ENCODE measurements at places on chromosomes 6 and 20. TPM values are rescaled to one million over a fixed set of nuclear protein-coding genes. Genes with fewer than 3 reads are reported as not detected.

DNA sequence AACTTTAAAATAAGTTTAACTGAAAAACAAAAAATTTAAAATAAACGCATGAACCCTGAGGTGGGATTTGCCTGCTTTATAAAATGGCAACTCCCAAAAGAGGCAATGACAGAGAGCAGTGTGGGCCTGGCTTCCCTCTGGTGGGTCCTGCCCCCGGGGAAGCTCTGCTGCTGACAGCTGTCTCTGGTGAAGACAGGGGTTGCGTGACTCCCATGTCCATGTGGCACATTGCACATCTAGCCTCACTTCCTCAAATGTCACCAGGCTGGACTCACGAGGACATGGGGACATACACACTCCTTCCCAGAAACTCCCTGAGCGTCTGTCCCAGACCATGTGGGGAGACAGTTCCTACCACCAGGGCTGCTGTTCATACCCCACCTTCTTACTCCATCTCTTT, 66.2 kb downstream of the ABHD12 start:
- peaks cover 2% of the 10 kb centered on the region for H3K4me1 ChIP-seq
- H3K27me3 ChIP-seq, result no peaks in the 10 kb centered on the region
- H3K4me3 ChIP-seq, result no peak overlapping the region
- H3K36me3 ChIP-seq, result no peaks in the 10 kb centered on the region
- no peak for DNase-seq

DNA sequence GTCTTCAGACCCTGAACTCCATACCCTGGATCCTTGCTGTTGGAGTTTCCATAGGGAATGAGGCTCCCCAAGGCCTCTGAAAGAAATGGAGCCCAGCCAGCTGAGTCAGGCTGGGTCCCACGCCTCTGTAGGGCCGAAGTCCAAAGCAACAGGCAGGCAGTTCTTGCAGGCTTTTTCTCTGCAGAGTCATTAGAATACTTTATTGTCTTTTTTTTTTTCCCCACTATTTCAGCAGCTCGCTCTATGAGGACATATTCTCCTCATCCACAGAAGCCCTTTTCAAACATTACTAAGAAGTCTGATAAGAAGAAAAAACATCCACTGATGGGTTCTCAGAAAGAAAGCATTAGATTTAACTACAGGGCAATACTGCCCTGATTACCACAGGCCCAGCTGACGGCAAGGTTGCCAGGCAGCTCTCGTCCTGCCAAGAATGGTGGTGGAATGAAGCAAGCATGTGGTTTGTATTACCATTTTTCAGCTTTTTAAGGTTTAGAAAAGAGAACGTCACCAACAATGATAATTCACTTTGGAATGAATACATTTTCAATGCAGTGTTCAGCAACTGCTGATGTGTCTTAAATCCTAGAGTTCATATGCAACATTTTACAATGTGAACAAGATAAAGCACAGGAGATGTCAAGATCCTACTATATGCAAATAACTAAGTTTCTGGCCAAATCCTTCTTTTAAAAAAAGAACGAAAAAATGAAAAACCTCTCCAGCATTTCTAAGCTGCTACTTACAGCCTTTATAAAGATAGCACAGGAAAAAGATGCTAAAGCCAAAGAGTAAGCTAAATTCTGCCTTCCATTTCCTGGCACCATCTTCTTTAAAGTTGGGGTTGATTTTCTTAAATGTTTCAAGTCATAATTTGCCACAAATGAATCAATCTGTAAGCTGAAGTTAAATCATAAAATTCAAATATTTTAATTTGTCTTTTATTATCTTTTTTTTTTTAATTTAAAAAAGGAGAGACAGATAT, 223.6 kb upstream of the CITED2 start:
- H3K4me1 ChIP-seq, result peaks cover 1% of the 10 kb centered on the region
- H3K36me3 ChIP-seq, result no peaks in the 10 kb centered on the region
- H3K27ac ChIP-seq, result peak overlapping the region; percentile 56
- no peak overlapping the region for H3K4me3 ChIP-seq
- H3K27me3 ChIP-seq, result no peaks in the 10 kb centered on the region
- peak; percentile 84 for DNase-seq

GRCh38 chr6:1724124-1724523, 114.4 kb downstream of the FOXC1 start:
- no peak for DNase-seq
- H3K4me1 ChIP-seq, result no peaks in the 10 kb centered on the region
- no peaks in the 10 kb centered on the region for H3K36me3 ChIP-seq
- H3K27ac ChIP-seq, result no peak overlapping the region

DNA sequence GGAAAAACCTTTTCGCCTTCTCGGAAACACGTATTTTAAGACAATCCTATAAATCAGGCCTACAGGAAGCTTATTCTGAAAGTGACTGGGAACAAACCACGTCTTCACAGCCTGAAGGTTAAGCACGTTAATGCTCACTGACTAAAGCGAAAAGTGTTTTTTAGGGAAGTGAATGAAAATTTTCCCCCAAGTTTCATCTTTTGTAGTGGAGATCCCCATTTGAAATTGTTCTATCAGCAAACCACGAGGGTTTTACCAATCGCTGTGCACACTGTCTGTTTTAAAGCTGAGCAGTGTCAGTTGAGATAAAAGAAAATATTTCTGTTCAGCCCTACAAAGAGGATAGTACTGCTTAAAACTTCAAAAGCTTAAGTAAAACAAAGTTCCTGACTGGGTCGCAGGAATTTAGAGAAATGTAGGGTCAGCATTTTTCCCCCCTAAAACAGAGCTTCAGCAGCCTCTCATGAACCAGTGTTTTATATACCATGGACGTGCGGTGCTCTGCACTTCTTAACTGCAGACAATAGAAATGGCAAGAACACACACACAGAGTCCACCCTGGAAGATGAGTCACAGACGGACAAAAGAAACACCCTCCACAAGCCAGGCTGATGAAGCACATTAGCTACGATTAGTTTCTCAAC, 34.9 kb downstream of the SLC22A23 start:
- H3K36me3 ChIP-seq, result no peaks in the 10 kb centered on the region
- H3K4me1 ChIP-seq, result no peaks in the 10 kb centered on the region
- H3K4me3 ChIP-seq, result no peak overlapping the region
- no peak for DNase-seq

GRCh38 chr6:90086517-90086916, 192.2 kb downstream of the GJA10 start:
- H3K27me3 ChIP-seq, result no peaks in the 10 kb centered on the region
- H3K27ac ChIP-seq, result no peak overlapping the region
- no peak for DNase-seq
- no peaks in the 10 kb centered on the region for H3K36me3 ChIP-seq
- H3K4me1 ChIP-seq, result no peaks in the 10 kb centered on the region
- H3K4me3 ChIP-seq, result no peak overlapping the region

GRCh38 chr20:57179265-57179664, 87.2 kb downstream of the BMP7 start:
- no peak overlapping the region for H3K27ac ChIP-seq
- no peaks in the 10 kb centered on the region for H3K36me3 ChIP-seq
- no peak overlapping the region for H3K4me3 ChIP-seq
- H3K4me1 ChIP-seq, result no peaks in the 10 kb centered on the region

DNA sequence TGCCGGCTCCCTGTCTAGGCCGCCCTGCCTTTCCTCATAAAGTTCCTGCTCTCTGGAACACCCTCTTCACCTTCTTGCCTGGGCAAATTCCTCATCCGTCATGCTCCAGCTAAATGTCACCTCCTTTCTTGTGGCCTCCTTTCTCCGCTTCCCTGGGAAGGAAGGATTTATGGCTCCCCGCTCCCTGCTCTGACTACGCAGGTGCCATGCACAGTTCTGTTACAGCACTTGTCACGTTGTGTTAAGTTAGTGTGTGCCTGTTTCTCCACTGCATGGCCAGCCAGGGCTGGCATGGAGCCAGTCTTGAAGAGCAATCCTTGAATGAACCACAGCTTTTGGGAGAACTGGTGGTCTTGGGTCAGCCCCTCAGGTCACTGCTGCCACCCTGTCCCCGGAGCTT, 61.7 kb downstream of the CD40 start:
- no peaks in the 10 kb centered on the region for H3K36me3 ChIP-seq
- H3K27ac ChIP-seq, result no peak overlapping the region
- H3K4me3 ChIP-seq, result no peak overlapping the region

The CAP2 gene
- total RNA-seq, result 9.0 TPM

The HLA-DPA1 gene
- 52.2 TPM for total RNA-seq

The SEL1L2 gene
- 0.97 TPM for total RNA-seq

The MEP1A gene
- total RNA-seq, result not detected

All from ovary (tissue), 10 donors.